ENCODE measurements at places on chromosomes 6 and 20.

GRCh38 chr6:37520926-37521325 is 21.2 kb upstream of the CCDC167 start:
- DNase-seq: no peak

DNA sequence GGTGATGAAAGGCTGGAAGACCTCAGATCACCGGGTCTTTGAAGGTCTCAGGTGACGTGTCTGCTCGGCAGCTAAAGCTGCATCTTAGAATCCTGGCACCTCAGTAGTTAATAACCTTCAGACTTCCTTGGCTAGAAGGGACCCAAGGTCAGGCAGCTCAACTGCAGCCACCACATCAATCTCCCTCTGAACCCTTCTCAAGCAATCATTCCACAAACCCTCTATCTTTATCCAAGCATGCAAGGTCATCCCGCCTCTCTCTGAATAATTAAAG is 16.7 kb upstream of the TLDC2 start:
- DNase-seq: no peak

DNA sequence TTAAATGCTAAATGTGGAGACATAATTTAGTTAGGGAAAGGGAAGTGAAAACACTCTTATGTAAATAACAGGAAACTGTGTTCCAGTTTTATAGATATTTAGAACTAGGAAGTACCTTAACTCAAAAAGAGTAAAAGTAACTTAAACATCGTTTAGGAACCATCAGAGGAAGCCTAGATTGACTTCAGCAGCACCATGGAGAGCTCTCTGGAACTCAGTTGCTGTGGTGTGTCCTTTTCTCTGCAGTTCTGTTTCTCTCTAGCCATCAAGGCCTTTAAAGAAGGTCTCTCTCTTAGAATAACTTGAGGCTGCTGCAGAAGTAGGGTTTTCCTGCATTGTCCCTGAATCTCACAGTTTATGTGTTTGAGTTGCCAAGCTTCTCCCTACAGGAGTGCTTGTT is 26.9 kb downstream of the CLVS2 start:
- no peak for DNase-seq

GRCh38 chr20:56428881-56429280 is 16.8 kb downstream of the CASS4 start:
- no peak for DNase-seq

- DNase-seq: no peak
These were observed 373.1 kb upstream of the SOX4 start for GRCh38 chr6:21220271-21220987.

GRCh38 chr20:58449681-58450221 is 60.7 kb downstream of the VAPB start:
- DNase-seq: no peak

DNA sequence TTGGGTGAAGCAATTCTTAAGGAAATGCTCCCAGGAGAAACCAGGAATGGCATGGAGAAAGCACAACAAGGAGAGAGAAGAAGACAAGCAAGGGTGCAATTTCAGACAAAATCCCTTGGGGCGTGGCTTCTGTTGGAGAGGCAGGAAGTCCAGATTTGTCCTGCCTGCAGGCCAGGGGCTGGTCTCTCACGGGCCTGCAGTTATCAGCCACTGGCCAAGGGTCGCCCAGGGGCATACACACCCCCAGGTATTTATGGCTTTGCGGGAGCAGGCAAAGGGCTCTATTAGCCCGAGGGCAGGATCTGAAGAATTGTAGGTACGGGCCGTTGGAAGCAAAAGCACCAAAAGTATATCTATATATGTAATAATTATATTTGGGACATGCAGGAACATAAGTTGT is 87.7 kb downstream of the IYD start:
- DNase-seq: no peak

Measured in stimulated activated CD4-positive, alpha-beta T cell treated with anti-CD3 and anti-CD28 coated beads, Interleukin-1b, Interleukin-23, amount 100 ng/mL, for 1 hour (primary cell).